Stimulated activated CD4-positive, alpha-beta T cell treated with anti-CD3 and anti-CD28 coated beads, Interleukin-1b, Interleukin-23, amount 100 ng/mL, for 1 hour (primary cell): ENCODE measurements at places on chromosomes 2 and 18.

- DNase-seq = no peak
These were observed 526.2 kb upstream of the TNP1 start for GRCh38 chr2:217386041-217386440.

DNA sequence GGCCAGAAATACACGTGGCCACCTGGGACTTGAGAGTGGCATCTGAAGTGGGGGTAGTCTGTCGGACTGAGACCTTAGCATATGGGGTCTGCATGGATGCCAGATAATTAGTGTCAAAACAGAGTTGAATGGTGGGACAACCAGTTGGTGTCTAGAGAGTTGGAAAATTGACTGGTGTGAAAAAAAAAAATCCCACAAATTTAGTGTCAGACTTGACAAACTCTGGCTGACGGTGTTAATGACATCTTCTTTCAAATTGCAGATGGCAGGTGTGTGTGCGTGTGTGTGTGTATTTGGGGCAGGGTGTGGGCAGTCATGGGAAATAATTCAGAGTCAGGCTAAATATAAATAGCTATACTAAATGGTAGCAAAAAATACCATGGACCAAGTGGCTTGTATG lies 365.4 kb upstream of the RGPD4 start:
- DNase-seq = no peak

DNA sequence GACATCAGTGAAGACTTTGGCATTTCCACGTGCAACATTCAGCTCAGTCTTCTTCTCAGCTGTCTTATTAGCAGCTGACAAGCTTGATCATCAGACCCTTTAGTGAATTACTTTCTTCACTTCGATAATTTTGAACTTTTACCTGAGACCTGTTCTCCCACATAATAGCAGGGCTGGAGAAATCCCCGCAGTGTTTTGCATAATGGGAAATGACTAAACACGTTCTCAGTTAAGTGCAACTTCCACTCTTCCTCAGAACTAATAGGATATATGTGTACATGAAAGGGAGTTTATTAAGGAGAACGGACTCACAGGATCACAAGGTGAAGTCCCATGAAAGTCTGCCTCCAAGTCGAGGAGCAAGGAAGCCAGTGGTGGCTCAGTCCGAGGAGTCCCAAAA lies 28.8 kb upstream of the MBP start:
- no peak for DNase-seq

DNA sequence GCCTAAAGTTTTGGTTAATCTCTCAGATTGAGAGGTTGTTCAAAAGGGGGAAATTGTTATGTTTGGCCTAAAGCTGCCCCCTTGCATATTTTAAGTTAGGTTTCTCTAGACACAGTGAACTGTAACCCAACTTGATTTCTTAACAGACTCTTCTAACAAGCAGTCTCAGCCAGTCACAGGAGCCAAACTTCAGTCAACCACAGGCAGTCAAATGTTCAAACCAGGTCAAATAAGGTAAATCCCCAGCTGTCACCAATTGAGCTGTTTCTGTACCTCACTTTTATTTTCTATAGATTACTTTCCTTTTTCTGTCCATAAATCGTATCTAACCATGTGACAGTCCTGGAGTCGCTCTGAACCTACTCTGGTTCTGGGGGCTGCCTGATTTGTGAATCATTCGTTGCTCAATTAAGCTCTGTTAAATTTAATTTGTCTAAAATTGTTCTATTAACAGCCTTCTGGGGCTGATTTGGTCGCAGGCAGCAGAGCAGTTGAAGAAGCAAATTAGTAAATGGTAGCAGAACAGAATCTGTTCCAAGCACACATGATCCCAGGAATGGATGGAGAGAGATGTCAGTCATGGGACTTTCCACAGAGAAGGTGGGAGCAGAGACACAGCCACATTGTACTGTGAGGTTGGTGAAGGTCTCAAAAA lies 16.4 kb upstream of the NFU1 start:
- DNase-seq = no peak

- no peak for DNase-seq
These were observed 143.3 kb upstream of the KLHL29 start for GRCh38 chr2:23241611-23242245.
